ENCODE measurements at places on chromosomes 11 and 22.

DNA sequence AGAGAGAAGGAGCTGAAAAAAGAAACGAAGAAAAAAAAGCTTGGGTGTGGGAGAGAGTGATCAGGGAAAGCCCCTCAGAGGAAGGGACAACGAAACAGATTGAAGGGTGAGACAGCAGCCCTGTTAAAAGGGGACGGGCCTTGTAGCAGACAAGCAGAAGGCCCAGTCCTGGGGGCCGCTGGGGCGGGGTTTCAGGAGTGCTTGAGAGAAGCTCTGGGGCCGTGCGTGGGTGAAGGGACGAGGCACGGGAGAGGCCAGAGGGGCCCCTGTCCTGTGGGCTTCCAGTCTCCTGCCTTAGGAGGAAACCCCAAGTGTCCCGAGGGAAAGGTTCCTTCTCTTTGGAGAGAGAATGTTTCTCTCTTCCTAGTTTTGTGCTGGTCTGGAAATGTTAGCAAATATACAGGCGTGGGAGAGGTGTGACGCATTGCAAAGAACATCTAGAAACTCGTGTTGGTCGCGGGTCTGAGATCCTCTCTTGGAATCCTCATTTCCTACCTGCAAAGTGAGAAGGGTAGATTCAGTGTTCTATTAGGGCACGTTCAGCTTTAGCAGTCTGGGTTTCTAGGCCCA, 28.6 kb downstream of the ADAMTS15 start:
- DNase-seq: no peak

DNA sequence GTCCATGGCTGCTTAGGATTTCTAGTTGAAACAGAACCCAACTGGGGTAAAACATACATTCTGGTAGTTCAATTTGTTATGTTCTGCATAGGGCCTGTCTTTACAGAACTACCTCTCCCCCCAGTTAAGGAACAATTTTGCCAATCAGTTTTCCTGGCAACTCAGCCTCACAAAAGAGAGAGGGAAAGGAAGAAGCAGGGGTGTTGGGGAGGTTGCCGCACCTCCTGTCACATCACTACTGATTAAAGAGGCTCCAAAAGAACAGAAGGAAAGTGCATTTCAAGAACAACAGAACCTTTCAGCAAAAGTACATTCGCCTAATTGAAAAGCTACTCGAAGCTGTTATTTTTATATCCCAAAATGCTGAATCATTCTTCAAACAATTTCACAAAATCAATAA, 217.6 kb downstream of the CADM1 start:
- DNase-seq: no peak

- no peak for DNase-seq
Measured at GRCh38 chr22:37739611-37740049, 42.8 kb downstream of the TRIOBP start.

DNA sequence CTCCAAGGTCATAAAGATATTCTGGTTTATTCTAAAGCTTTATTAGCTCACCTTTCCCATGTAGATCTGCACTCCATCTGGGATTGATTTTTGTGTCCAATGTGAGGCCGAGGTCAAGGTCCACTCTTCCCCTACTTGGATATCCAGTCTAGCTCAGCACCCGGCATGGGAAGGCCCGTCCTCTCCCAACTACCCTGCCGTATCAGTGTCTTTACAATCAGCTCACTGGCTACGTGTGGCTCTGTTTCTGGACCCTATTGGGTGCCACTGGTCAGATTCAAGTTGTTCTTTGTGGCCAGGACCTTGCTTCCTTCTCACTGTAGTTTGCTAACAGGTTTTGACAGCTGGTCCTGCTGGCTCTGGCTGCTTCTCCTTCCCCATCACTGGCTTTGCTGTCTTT, 30.9 kb downstream of the KCNQ1OT1 start:
- no peak for DNase-seq

GRCh38 chr22:45544588-45545170, 42.0 kb downstream of the FBLN1 start:
- DNase-seq: no peak

GRCh38 chr11:528166-528814, 7.1 kb downstream of the HRAS start:
- no peak for DNase-seq

GRCh38 chr22:47144791-47145425, 382.5 kb downstream of the TBC1D22A start:
- DNase-seq: no peak

DNA sequence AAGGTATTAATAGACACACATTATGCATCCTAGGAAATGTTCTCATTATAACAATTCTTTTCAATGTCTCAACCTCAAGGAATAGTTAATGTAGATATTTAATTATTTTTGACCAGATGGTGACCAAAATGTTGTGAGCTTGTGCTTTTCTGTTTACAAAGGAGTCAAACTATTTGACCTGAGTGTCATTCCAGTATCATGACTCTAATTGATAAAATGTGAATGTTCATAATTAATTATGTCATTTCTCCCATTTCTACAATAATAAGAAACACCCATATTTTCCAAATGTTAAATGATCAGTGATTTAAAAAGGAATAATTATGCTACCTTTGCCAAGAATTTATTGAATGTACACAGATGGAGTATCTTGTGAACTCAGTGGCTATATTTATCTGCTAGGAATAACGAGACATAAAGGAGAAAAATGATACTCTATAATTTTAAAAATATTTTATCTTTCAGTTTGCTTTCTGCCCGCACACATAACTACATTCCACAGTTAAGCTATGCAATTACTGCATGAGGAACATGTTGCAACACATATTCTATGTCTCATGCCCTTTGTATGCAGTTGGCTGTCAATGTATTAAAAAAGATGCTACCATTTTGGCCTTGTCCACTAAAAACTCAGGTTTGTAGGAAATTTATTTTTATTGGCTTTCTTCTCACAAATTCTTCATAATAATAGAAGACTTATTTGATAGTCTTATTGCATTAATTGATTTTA, 376.7 kb upstream of the CCDC179 start:
- DNase-seq: no peak

DNA sequence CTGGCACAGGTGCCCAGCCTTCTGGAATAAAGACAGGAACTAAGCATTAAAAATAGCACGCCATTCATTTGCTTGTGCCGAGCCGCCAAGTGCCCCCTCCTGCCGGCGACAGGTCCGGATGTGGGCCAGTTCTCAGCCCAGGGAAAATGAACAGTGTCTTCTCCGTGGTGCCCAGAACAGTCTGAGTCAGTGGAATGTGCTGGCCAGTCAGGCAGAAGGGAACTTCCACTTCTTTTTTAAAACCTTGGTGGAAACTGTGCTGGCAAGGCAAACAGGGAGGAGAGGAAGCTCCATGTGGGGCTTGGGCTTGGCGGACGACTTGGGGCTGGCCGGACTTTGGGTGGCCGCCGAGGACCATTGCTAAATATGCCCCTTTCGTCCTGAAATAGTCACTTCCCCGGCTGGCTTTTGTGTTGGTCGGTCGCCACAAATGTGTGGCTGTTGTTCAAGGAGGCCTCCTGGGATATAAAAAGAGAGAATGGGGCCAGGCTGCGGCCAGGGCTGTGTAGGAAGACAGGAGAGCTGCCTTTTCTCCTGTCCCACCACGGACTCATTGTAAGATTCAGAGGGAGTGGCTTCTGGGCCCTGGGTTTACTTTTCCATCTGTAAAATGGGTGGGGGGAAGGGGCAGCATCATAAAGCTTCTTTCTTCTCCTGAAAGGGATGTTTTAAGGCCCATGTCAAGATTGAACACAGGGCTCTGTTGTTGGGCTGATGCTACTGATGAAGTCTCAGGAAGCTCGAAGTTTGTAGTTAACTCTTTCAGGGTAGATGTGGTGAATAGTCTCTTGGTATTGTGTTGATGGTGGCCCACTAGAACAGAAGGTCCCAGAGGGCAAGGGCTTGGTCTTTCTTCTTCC, 101.0 kb downstream of the PTPRJ start:
- no peak for DNase-seq

- DNase-seq: no peak
Measured at GRCh38 chr11:87281496-87281895, 243.8 kb downstream of the TMEM135 start.

DNA sequence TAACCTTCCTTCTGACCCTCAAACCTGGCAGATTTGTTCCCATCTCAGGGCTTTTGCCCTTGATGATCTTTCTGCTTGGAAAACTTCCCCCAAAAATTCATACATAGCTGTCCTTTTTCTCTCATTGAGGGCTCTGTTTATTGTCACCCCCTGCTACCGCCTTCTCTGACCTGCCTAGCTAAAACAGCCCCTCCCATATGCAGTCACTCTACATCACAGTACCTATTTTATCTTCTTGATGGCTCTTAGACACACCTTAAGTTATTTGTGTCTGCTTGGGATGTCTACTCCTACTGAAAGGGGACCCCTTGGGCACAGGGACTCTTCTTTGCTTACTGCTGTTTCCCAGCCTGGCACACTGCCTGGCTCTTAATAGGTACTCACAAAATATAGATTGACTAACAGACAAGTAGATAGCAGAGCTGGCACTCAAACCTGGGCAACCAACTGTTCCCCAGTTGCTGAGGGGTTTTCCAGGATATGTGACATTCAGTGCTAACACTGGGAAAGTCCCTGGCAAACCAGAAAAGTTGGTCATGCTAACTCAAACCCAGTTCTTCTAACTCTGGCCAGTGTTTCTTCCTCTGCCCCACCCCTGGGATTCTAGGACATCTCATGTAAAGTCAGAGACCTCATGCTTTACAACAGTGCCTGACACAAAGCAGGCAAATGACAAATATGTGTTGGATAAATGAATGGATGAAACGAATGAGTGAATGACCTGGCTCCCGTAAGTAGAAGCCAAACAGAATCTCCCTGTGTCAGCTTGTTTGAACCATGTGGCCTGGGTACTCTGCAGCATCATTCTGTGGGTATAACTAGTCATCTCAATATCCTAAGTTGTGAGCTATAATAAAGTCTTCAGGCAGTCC, 19.8 kb upstream of the FJX1 start:
- DNase-seq: no peak

DNA sequence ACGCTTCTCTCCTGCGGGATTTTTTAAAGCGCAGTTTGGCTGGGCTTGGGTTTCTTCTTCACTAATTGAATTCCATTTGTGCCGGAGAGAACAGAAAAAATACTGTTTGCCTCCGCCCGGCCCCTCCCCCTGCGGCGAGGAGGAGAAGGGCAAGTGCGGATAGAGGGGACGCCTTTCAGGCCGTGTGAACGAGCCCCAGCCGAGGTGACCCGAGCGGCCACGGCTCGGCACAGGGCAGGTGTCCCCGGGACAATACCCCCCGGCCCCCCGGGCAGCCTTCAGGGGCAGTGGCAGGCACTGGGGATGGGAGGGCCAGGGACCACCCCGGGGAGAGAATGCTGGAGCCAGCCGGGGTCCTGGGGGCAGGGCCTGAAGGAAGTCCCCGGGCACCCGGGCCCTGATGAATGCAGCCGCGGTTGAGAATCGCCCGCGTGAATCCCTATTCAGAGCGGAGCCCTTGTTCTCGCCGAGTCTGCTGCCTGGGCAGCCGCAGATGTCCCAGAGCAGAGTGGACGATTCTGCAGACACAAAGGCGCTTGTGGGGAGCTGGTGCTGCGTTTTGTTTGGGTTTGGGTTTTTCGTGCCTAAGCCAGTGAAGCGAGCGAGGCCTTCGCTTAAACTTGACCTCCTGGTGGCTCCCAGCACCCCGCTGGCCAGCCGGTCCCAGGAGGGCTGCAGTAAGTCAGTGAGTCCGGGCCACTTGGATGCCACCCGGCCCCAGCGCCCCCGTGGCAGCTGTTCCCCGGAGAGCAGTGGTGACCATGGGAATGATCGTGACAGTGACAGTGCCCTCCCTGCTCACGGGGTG, 96.0 kb downstream of the WNT7B start:
- DNase-seq: no peak

GRCh38 chr11:13777341-13777985, 109.0 kb downstream of the FAR1 start:
- no peak for DNase-seq

DNA sequence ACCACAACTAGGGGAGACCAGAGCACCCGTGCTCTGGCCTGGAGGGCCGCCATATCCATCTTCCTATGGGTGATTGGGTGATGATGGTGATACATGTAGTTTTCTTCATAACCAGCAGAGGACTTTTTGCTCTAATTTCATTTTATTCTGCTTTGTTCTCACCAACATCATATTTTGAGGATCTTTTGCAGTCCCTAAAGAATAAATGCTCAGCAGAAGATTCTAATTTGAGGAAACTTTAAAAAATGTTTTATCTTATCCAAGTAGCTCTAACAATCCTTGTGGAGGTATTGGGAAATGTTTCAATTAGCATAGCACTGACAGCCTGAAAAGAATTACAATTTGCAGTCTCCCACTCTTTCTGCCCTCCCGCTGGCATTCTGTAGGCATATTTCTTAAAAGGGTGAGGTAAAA, 544.0 kb downstream of the NTM start:
- DNase-seq: no peak

- DNase-seq: peak; percentile 42
Measured at GRCh38 chr22:44351685-44352377, 39.1 kb upstream of the SHISAL1 start.

GRCh38 chr11:74650498-74650897, 58.1 kb downstream of the POLD3 start:
- no peak for DNase-seq

GRCh38 chr11:111264646-111265045, 19.1 kb downstream of the POU2AF2 start:
- no peak for DNase-seq

DNA sequence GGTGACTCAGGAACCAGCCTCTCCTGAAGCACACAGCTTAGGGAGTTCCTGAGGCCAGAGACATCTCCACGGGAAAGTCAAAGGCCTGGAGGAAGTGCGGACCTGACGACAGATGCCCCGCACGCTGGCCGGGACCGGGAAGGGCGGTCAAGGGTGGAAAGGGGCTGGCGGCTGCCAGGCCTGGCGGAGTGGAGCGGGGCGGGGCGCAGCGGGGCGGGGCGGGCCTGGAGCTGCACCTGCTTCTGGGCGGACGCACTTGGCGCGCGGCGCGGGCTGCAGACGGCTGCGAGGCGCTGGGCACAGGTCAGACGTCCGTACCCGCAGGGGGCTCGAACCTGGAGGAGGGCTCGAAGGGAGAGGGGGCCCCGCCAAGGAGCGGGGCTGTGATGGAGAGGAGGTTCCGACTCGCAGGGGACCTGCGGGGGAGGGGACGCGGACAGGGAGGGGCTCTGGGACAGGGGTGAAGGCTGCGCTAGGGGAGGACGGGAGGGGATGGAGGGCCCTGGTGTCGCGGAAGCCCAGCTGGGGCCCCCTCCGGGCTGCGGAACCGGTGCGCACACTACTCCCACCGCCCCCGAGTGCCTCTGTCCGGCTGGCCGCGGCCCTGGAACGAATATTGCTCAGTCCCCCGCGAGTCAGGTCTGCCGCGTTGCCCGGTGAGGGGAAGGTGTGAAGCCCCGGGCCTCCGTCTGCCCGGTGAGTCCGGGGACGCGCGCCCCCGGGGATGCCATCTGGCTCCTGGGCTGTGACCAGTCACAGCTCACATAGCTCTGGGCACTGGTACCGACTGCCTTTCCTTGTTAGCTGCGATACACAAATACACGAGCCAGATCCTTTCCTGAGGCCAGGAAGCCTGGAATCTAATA, at the start of gene TMEM45B:
TMEM45B (plus strand) TSS at position 253 of the 866 bp plus-strand sequence. CDS start 36,635 bp downstream, outside the sequence.
- peak; percentile 64 for DNase-seq

Data from activated T-cell treated with anti-CD3 and anti-CD28 coated beads, Interleukin-2, amount 50 U/mL, for 24 hours (primary cell).